ENCODE measurements at places on chromosomes 2 and 18. TPM values are rescaled to one million over a fixed set of nuclear protein-coding genes. Genes with fewer than 3 reads are reported as not detected.
A peak's percentile ranks its signal among the peaks of the same experiment; 100 is the strongest.

The CFC1B gene
- not detected for total RNA-seq

- no peak for DNase-seq
Observed at GRCh38 chr2:2853346-2853745, 522.3 kb upstream of the MYT1L start.

DNA sequence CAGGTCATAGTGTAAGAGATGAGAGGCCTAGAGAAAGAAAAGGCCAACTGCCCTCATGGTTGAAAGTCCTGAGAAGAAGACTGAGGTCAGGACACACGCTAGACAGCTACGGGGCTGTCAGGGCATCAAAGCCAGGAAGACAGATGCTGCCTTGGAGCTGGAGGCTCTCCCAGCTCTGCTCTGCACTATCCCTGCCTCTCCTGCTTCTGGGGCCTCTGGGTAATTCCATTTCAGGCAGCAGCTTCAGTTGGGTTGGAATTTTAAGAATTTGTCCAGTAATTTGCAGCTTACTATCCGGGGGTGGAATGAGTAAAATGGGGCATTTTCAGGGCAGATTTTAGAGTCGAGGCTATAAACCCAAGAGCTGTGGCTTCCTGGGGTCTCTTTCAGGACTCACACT is 76.2 kb upstream of the CTAGE1 start:
- no peak for DNase-seq

- DNase-seq, result no peak
Observed at GRCh38 chr2:71494523-71495155, 41.3 kb downstream of the DYSF start.

- no peak for DNase-seq
Observed at GRCh38 chr2:166104084-166104483, 23.7 kb downstream of the SCN1A start.

DNA sequence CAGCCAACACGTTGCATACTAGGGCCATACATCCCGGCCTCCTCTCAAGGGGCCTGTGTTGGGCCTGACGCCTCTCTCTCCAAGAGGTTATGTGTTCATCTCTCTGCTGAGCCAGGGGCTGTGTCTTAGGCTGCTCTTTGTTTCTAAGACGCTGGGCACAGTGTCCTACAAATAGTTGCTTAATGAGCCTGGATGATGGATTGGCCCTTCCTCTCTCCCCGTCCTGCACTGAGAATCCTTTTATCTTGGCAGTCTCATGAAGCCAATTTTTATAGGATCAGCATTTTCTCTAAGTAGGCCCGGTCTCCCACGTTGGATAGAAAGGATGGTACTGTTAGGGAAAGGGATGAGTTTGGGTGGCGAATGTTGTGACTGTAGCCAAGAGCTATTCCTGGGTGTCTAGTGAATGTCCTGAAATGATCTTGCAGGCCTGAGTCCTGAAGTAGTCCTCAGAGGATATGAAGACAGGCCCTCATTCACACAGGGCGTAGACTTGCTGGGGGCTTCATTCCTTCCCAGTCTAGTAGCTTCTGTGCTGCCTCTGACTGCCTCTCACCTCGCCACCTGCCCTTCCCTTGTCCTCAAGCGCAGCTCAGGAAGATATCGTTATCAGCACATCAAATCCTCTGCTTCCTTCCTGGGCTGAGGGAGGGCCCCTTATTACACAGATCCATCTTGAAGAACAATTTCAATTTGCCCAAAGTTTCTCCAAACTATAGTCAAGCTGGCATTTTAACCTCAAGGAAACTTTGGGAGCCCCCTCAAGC is 8.8 kb downstream of the LBH start:
- DNase-seq, result no peak

GRCh38 chr2:130798472-130799218 is 38.1 kb upstream of the ARHGEF4 start:
- DNase-seq, result peak; percentile 64

The ANKAR gene
- total RNA-seq, result 7.9 TPM

- no peak for DNase-seq
Observed at GRCh38 chr2:27152102-27152795, 3.4 kb downstream of the TCF23 start.

The UGP2 gene
- 163 TPM for total RNA-seq

The ZNF519 gene
- 3.8 TPM for total RNA-seq

- no peak for DNase-seq
Observed at GRCh38 chr18:32299484-32299883, 109.6 kb downstream of the MEP1B start.

The GAL3ST2 gene
- not detected for total RNA-seq

The ADAM17 gene
- total RNA-seq, result 15.1 TPM

DNA sequence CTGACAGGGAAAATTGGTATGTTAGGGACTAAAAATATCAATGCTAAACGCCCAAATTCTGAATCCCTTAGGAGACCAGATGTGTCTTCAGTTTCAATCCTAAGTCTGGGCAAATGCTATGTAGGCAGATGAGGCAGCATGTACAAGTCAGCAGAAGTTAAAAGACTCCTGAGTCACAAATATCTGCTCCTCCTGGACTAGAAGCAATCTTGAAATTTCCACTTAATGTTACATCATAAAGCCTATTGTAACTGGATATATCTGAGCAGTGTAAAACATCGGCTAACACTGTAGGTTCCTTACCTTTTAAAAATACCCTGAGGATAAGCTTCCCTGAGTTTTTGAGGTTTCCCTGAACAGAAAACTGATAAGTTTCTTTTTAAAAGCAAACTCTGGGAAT is 1087.6 kb upstream of the PIK3C3 start:
- no peak for DNase-seq

DNA sequence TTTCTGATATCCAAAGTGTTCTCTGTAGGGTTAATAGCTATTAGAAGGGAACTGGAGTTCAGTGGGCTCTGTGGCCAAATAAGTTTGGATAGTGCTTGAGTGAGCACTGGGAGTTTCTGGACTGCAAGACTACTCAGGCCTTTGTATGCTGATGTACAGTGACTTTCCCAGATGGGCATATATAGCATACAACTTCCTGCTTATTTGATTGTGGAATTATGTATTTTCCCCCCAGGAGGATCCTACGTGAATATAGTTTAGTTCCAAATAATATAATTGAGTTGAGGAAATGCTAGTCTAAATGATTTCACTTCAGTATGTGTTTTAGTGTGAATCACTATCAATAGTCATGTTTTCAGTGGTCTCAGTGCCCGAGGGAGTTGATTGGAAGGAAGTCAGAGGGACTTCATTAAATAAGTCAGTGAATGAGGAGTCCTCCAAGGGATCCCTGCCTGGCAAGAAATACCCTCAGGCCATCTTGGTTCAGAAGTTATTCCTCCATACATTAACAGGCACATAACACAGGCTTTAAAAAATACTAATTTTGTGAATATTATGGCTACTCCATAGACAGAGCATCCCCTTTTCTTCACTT is 251.4 kb downstream of the PRKCE start:
- no peak for DNase-seq

The BOLL gene
- not detected for total RNA-seq

The NEUROD1 gene
- not detected for total RNA-seq

DNA sequence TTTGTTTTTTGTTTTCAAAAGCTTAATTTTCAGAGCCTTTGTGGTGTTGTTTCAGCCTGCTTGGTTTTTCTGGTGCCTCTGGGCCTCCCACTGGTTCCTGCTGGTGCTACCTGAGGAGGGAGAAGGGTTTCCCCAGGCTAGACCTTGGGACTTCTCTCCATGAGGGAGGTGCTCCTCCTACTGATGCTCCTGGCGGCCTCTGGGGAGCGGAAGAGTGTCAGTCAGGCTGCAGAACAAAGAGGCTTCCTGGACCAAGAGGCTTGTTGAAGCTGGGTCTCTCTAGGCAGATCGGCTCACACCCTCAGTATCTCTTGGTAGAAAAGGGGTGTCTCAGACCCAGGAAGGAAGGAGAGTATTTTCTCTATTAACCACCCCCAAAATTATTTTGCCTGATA is 32.2 kb downstream of the RFX8 start:
- no peak for DNase-seq

DNA sequence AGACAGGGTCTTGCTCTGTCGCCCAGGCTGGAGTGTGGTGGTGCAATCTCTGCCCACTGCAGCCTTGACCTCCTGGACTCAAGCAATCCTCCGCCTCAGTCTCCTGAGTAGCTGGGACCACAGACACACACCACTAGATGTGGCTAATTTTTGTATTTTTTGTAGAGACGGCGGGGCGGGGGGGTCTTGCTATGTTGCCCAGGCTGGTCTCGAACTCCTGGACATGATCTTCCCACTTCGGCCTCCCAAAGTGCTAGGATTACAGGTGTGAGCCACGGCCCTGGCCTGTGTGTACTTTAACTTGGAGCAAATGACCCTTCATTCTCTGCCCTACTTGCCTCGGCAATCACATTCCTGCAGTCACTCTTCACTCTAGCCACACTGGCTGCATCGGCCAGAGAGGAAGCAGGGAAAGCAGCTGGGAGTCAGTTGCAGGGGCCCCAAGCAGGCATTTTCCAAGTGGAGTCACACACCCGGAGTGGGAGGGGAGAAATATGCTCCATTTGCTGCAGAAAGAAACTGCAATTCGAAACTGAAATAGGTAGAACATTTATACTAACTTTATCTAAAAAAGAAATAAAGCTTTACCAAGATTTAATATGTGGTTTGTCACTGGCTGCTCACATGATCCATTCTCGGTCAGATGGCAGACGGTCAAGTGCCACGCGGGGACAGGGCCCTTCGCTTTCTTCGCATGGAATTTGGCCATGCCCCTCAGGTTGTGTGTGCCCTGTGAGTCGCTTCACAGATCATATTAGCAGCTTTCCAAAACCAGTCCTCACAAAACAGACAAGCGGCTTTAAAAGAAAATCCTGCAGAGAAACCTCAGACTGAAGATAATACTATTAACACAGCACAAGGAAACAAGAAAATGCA is 37.1 kb downstream of the FAM161A start:
- DNase-seq, result no peak

GRCh38 chr2:216188559-216188850 is 79.4 kb downstream of the XRCC5 start:
- no peak for DNase-seq

The FEV gene
- total RNA-seq, result not detected

GRCh38 chr2:45258311-45258710 is 249.1 kb upstream of the SIX2 start:
- peak; percentile 75 for DNase-seq

The CSRNP3 gene
- 1.9 TPM for total RNA-seq

DNA sequence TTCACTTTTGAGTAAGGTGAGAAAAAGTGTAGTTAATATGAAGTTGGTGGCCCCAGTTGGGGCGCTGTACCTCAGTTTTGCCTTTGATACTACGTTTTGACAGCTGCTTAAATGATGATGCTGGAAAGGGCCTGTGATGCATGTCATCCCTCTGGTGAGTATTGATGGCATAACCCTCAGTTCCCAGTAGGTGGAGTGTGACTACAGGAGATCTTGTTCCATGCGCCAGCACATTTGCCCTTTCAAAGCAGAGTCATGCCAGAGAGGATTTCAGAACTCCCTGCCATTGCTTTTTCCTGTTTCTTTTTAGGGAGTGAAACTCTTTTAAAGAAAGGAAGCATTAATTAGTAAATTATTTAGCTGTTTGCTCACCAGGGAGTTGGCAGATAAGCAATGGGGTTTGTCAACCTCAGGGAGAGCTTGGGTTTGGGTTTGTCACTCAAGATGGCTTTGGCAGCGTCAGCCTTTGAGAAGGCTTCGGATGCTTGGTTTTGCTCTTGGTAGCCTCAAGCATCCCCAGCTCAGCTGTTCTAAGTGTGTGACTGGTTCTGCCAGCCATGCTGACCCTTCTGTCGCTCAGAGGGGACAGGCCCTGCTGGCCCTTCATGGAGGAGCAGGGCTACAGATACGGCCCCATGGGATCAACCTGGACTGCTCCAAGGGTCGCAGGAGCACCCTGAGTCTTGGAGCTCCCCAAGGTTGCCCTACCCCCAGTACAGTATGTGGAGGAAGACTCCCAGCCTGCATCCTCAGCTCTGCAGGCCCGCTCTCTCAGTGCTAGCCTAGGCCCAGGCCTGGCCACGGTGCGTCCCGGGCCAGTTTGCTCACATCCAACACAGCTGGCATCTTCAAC is 29.1 kb downstream of the ARMC9 start:
- peak; percentile 93 for DNase-seq

DNA sequence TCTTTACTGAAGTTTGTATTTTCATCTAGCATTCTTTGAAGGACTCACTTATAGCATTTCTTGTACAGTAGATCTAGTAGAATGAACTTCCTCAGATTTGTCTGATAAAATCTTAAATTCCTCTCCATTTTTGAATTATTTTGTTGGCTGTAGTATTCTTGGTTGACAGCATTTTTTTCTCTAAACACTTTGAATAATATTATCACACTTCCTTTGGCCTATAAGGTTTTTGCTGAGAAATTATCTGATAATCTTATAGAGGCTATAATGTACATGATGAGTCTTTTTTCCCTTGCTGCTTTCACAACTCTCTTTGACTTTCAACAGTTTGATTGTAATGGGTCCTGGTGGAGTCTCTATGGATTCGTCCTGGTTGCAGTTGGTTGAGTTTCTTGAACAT is 169.5 kb downstream of the NOL4 start:
- no peak for DNase-seq

DNA sequence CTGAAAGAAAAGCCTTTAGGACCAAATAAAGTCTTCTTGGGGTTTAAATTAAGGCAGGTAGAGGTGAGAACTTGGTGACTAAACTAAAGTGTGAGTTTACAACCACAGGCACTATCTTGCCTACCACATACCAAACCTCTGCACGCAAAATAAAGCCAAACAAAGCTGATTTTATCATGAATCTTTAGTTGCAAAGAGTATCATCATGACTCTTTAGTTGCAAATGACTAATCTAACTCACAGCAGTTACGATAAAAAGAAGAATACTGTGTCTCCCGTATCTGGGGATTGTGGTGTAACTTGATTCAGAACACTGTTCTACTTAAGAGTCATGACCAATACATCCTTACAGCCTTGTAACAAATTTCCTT is 11.2 kb downstream of the CFAP210 start:
- DNase-seq, result no peak

GRCh38 chr2:47295981-47296635 is 106.8 kb upstream of the MSH2 start:
- DNase-seq, result no peak

- DNase-seq, result no peak
Observed at GRCh38 chr2:69943000-69943842, 18.2 kb downstream of the ASPRV1 start.

The UGT1A3 gene
- total RNA-seq, result not detected

GRCh38 chr18:75066936-75067335 is 142.0 kb downstream of the PTGR3 start:
- no peak for DNase-seq

The PLEKHH2 gene
- total RNA-seq, result 20.3 TPM

GRCh38 chr2:105179469-105180372 is 61.8 kb upstream of the GPR45 start:
- peak; percentile 89 for DNase-seq

GRCh38 chr2:105765415-105766299 is 20.9 kb downstream of the NCK2 start:
- no peak for DNase-seq

The DYNAP gene
- not detected for total RNA-seq

GRCh38 chr2:230925443-230925878 is 419 bp upstream of the GPR55 start:
- no peak for DNase-seq

All from esophagus muscularis mucosa (tissue), 4 donors.